ENCODE measurements at places on chromosomes 7 and 10. TPM values are rescaled to one million over a fixed set of nuclear protein-coding genes. Genes with fewer than 3 reads are reported as not detected.

GBX1 gene
- polyA plus RNA-seq = not detected

DNA2 gene
- polyA plus RNA-seq = 2.5 TPM

HOXA1 gene
- not detected for polyA plus RNA-seq

NEUROG3 gene
- polyA plus RNA-seq = not detected

AGFG2 gene
- polyA plus RNA-seq = 10.2 TPM

FBH1 gene
- polyA plus RNA-seq = 38.4 TPM

TRIM50 gene
- polyA plus RNA-seq = 31.7 TPM

TFEC gene
- polyA plus RNA-seq = 1.4 TPM

PLEKHS1 gene
- 1.7 TPM for polyA plus RNA-seq

GRCh38 chr10:102449321-102450123 lies 1.8 kb downstream of the C10orf95 start:
- peak overlapping the region; percentile 94 for H3K27ac ChIP-seq
- H3K4me1 ChIP-seq = peaks cover 47% of the 10 kb centered on the region
- no peaks in the 10 kb centered on the region for H3K27me3 ChIP-seq
- H3K36me3 ChIP-seq = no peaks in the 10 kb centered on the region
- peak; percentile 91 for DNase-seq
- H3K4me3 ChIP-seq = peak overlapping the region; percentile 91

GRCh38 chr10:43120929-43121314 lies 17.3 kb upstream of the CSGALNACT2 start:
- H3K36me3 ChIP-seq = no peaks in the 10 kb centered on the region
- H3K4me3 ChIP-seq = no peak overlapping the region
- peak; percentile 65 for DNase-seq
- H3K27ac ChIP-seq = peak overlapping the region; percentile 10

- DNase-seq = no peak
- H3K4me3 ChIP-seq = no peak overlapping the region
- no peaks in the 10 kb centered on the region for H3K4me1 ChIP-seq
- no peaks in the 10 kb centered on the region for H3K27me3 ChIP-seq
Observed at GRCh38 chr10:108132303-108132702, 967.8 kb upstream of the SORCS1 start.

DNA sequence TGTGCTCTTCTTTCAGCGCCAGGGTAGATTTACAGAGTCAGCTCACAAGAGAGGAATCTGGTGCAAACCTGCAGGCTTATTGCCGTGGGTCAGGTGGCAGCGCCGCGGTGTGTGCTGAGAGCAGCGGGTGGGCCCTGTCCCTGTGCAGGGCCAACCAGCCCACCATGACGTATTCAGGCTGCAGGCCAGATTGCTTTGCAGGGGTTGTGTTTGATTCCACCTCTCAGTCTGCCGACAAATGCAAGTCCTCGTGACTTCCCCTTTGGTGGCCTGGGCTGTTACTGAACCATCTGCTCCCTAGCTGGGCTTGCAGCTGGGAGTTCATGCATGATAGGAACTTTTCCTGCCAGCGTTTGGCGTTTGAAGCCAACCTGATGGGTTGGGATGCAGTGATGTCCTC lies 66.7 kb upstream of the LEP start:
- H3K4me3 ChIP-seq = no peak overlapping the region
- DNase-seq = no peak
- no peak overlapping the region for H3K27ac ChIP-seq
- H3K27me3 ChIP-seq = no peaks in the 10 kb centered on the region
- H3K36me3 ChIP-seq = no peaks in the 10 kb centered on the region

DNA sequence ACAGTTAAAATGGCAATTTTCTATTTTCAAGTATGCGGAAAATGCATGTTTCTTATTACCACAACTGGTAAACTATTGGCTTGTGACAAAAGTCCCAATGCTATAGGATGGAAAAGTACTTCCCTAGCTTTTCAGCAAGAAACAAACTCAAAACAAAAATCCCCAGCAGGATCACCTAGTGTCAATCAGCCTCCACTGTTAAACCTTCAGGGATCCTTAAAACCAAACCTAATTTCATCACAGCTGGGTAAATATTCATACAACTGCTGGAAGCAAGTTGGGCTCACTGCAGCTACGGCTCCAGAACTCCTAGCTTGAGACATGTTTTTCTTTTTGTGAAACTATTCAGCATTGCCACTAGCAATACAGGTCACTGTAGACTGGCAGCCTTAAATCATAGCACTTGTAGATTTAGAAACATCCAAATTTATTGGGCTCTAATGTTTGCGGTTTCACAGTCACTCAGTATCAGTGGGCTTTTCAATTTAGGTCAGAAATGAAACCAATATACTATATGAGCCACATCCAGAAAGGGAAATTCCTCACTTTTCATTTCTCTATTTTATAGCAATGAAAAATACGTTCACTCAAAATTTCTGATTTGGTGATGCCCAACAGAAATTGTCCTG lies 145.2 kb upstream of the ANK3 start:
- no peak for DNase-seq
- H3K4me1 ChIP-seq = no peaks in the 10 kb centered on the region
- no peaks in the 10 kb centered on the region for H3K36me3 ChIP-seq
- H3K4me3 ChIP-seq = no peak overlapping the region
- no peak overlapping the region for H3K27ac ChIP-seq

DNA sequence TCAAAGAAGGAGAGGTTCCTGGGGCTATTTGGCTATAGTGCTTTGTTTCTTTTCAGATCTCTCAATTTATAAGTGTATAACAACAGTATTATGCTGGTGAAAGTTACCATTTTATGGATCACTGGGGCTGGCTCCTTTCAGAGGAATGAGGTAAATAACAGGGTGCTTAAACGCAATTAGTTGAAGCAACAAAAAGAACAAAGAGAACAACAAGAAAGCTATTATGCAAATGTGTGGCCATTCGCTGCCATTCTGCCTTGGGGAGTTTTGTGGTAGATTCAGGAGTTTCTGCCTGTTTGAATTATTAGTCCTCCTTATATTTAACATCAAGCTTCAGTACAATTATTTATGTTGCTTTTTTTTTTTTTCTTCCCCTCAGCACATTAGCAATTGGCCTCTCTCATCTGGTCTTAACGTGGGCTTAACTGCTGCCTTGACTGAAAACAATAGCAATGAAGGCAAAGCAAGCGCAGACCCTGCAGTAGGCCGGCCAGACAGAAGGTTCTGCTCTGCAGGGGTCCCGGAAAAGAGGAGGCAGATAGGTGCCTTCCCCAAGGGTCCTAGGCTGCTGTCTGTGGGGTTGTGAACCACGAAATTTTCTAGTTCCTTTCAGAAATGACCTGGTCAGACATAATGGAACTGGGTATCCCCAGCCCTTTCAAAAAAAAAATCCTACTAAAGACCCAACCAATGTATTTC lies 339.9 kb upstream of the PODXL start:
- no peaks in the 10 kb centered on the region for H3K27me3 ChIP-seq
- DNase-seq = no peak
- H3K27ac ChIP-seq = no peak overlapping the region
- no peaks in the 10 kb centered on the region for H3K4me1 ChIP-seq
- no peaks in the 10 kb centered on the region for H3K36me3 ChIP-seq
- no peak overlapping the region for H3K4me3 ChIP-seq

GRCh38 chr10:5614155-5614721 lies 52.2 kb downstream of the ASB13 start:
- no peak overlapping the region for H3K4me3 ChIP-seq
- H3K27me3 ChIP-seq = no peaks in the 10 kb centered on the region
- peaks cover 23% of the 10 kb centered on the region for H3K4me1 ChIP-seq
- no peaks in the 10 kb centered on the region for H3K36me3 ChIP-seq

DNA sequence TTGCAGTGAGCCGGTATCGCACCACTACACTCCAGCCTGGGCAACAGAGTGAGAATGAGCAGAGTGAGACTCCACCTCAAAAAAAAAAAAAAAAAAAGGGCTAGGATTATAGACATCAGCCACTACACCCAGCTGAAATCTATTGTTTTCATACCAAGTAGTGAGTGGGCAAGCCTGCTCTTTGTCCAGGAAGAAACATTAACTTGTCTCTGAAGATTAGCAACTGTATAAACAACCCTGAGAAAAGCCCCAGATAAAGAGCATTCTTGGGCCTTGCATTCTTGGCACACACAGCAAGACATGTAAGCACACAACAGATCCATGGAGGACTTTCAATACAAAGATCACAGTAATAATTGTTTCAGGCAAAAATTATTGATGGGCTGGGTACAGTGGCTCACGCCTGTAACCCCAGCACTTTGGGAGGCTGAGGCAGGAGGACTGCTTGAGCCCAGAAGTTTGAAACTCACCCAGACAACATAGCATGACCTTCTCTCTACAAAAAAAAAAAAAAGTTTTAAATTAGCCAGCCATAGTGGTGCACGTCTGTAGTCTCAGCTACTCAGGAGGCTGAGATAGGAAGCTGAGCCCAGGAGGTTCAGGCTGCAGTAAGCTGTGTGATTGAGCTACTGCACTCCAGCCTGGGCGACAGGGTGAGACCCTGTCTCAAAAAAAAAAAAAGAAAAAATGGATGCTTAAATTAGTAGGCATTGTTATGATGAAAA lies 4.4 kb downstream of the PSPH start:
- no peak overlapping the region for H3K4me3 ChIP-seq
- peak; percentile 80 for DNase-seq
- peaks cover 5% of the 10 kb centered on the region for H3K36me3 ChIP-seq
- H3K27ac ChIP-seq = peak overlapping the region; percentile 95

- no peak overlapping the region for H3K4me3 ChIP-seq
- no peak overlapping the region for H3K27ac ChIP-seq
- peaks cover 6% of the 10 kb centered on the region for H3K4me1 ChIP-seq
- peak; percentile 77 for DNase-seq
Observed at GRCh38 chr7:105429746-105430612, 41.3 kb upstream of the SRPK2 start.

DNA sequence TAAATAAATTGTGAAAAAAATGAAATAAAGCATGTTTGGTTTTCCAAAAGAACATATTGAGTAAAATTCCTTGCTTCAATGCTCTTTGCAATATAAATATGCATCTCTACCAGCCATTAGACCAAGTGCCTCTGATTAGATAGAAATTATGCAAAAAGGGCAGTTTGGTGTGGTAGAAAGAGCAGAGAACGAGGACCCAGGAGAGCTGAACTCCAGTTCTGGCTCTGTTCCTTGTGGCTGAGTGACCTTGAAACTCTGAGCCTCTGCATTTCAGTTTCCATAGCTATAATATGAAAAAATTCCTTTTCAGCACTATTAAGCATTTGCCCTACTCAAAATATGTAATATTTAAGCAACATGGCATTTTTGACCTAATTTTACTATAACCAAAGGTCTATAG lies 36.5 kb downstream of the COL1A2 start:
- H3K4me1 ChIP-seq = no peaks in the 10 kb centered on the region
- H3K27ac ChIP-seq = no peak overlapping the region
- peaks cover 43% of the 10 kb centered on the region for H3K36me3 ChIP-seq
- no peaks in the 10 kb centered on the region for H3K27me3 ChIP-seq
- no peak for DNase-seq
- no peak overlapping the region for H3K4me3 ChIP-seq

DNA sequence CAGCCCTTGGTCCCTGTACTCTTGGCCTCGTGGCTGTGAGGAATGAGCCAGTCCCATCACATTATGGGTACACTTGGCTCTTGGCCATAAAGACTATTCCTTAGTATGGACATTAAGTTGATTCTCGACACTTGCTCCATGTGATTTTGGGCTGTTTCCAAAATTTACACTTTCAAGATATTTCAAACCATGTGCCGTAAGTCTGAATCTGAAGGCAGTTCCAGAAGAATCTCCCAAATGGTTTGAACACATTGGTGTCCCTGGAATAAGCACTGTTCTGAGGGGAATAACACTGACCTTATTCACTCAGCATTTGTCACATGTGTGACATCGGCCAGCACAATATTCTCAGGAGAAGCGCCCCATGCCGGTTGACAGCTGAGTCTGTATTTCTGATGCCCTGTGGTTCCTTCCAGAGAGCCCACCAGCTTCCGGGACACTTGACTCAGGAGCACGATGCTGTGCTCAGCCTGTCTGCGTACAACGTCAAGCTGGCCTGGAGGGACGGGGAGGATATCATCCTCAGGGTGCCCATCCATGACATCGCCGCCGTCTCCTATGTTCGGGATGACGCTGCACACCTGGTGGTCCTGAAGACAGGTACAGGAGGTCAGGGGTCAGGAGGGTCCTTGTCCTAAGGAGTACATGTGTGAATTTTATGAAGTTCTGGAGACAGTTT lies 24.6 kb downstream of the NACAD start:
- no peak overlapping the region for H3K4me3 ChIP-seq
- H3K36me3 ChIP-seq = peaks cover 56% of the 10 kb centered on the region
- no peak for DNase-seq
- H3K27me3 ChIP-seq = no peaks in the 10 kb centered on the region
- H3K27ac ChIP-seq = no peak overlapping the region

DNA sequence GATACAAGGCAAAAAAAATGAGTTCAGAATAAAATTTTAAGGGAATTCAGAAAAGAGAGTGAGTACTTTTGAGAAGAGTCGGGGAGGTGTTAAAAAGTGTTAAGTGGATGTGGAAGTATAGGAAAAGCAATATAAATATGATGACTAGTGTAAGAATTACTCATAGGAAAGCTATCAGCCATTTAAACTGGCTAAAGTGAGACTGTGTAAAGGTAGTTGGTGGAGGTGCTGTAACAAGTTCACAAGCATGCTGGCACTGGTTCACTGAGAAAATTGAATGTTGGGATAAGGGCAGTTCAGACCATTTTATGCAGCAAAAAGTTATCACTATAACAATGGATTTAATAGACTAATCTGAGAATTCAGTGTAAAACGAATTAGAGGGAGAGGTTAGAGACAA lies 179.0 kb upstream of the DKK1 start:
- H3K4me1 ChIP-seq = no peaks in the 10 kb centered on the region
- no peaks in the 10 kb centered on the region for H3K36me3 ChIP-seq
- no peak overlapping the region for H3K4me3 ChIP-seq

DNA sequence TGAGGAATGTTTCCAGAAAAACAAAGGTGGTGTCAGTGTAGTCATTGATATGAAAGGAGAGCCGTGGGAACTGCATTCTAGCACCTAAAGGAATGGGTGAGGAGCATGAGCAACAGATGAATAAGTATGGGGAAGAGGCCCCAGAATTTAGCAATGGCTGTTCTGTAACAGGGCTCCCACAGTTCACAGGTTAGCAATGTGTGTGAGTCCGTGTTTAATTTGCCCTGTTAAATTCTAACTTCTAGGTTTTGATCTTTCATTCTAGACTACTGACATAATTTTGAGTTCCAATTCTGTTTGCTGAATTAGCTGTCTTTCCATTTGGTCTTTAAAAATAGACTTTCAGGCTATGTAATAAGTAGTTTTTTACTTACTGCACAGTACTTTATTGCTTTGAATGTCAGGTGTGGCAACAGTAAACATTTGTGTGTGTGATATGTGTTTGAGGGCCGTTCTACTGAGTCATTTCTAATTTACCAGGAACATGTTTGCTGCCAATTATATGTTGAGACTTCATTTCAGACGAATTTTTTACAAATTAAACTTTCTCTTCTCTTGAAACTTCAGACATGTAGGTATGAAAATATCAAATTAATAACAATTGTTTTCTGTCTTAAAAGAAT lies 8.8 kb downstream of the STK17A start:
- H3K27ac ChIP-seq = no peak overlapping the region
- H3K4me3 ChIP-seq = no peak overlapping the region
- H3K4me1 ChIP-seq = peaks cover 25% of the 10 kb centered on the region
- peaks cover 8% of the 10 kb centered on the region for H3K36me3 ChIP-seq
- DNase-seq = peak; percentile 37

DNA sequence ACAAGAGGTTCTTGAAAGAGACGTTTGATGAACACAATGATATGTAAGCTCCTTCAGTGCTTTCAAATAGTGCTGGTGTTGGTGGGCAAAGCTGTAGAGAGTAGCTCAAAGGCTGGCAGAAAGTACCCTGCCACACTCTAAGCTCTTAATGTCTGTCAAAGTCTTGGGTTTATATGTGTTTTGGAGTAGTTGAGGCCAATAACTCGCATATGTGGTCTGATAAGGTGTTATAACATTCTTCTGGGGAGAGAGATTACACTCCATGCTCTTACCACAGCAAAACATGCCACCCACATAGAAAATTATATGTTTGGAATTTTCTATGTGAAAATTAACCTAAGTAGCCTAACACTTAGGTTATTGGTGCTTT lies 30.8 kb upstream of the NME8 start:
- H3K4me1 ChIP-seq = no peaks in the 10 kb centered on the region
- H3K27me3 ChIP-seq = no peaks in the 10 kb centered on the region
- H3K27ac ChIP-seq = no peak overlapping the region
- H3K4me3 ChIP-seq = no peak overlapping the region

Data from stomach (tissue), 19 donors.